ENCODE measurements at places on chromosomes 13 and 19.
A peak's percentile ranks its signal among the peaks of the same experiment; 100 is the strongest.

- no peak for DNase-seq
Observed at GRCh38 chr13:31149604-31150003, 12.1 kb downstream of the HSPH1 start.

GRCh38 chr19:14138576-14139265, 2.3 kb upstream of the ASF1B start:
- no peak for DNase-seq

- DNase-seq, result peak; percentile 22
Observed at GRCh38 chr19:343941-344624, 513 bp downstream of the MIER2 start.

- no peak for DNase-seq
Observed at GRCh38 chr19:16825312-16826052, 3.7 kb upstream of the SIN3B start.

DNA sequence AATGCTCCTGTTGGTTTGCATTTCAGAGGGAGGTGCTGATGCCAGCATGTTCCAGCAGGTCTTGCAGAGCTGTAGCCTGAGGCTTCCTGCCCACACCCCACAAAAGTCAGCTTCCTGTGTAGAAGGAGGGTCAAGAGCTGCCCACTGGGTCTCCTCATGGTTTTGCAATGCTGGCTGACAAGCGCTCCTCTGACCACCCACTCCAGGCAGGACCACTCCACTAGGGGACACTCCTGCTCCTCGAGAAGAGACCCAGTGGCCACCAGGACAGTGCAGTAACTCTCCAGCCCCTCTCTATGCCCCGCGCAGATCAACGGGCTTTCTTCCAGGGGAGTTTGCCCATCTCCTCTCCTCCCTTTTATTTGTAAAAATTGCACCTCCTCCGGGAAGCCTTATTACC, 72.9 kb upstream of the UQCRFS1 start:
- DNase-seq, result no peak

GRCh38 chr13:99419591-99420243, 81.6 kb upstream of the TM9SF2 start:
- no peak for DNase-seq

DNA sequence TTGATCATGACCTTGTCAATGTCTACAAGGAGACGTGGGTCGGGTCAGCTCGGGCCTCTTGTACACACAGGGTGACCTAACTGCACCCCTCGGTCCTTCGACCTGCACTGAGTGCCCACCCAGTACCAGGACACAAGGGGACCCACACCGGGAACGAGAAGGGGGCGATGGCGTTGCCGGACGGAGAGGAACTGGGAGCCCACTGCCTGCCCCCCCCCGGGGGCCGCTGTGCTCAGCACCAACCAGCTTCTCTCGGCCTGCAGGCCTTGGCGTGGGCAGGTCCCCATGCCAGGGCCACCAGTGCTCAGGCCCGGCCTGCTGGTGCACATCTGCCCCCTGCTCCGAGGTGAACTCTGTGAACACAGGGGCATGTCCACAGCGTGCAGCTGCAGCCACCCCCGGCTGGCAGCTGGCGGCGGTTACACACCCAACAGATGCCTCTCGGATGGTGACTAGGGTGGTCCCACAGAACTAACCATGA, 14.1 kb downstream of the CFD start:
- no peak for DNase-seq

GRCh38 chr13:76917095-76917494, 30.9 kb upstream of the KCTD12 start:
- no peak for DNase-seq

DNA sequence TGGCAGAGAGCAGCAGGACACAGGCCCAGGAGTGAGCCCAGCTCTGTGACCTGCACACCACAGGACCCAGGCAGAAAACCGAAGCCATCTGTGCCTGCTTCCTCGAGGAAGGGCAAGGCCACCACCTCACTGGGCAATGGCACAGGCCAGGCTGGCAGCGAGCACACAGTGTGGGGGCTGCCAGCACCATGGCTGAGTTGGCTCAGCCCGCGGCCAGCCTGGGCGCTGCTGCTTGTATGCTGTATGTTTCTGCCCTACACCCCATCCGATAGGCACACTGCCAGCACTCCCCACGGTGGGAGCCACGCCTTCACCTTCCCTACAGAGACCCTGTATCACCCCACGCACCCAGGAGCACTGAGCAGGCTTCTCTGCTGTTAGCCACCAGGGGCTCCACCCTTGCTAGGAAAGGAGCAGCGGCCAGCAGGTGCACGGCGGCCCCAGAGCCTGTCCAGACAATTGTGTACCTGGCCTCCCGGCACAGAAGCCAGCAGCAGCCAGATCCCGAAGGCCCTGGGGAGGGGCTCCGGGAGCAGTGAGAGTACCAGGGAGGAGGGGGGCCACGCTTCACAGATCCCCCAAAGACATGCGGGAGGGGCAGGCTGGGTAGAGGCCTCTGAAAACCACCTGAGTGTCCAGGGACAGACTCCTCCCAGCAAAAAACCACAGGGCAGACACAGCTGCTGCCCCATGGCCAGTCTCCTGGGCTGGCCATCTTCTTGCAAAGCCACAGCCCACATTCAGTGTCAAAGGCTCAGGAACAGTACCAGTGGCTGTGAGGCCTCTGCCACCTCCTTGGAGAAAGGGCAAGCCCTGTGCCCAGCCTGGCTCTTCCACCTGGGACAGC, 56.1 kb downstream of the MLLT1 start:
- DNase-seq, result no peak

GRCh38 chr13:49669735-49670309, 21.5 kb downstream of the EBPL start:
- no peak for DNase-seq

- DNase-seq, result peak; percentile 78
Observed at GRCh38 chr19:48398375-48399235, 5.1 kb downstream of the GRIN2D start.

DNA sequence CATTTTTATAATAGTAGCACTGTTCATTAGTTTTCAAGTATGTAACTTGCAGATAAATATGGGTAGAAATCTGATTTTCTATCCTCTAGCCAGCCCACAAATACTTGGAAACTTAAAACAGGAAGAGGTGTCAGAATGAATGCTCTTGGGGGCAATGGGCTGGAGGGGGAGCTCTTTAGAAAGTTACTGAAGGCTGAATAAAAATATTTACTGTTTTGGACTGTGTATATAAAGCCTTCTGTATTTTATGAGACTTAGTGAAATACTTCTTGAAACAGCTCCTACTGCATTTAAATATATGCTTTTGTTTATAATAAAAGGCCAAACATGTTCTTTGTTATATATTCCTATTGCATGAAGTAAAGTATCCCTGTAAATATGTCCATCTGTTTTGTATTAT, 138.8 kb downstream of the RGCC start:
- no peak for DNase-seq

- DNase-seq, result no peak
Observed at GRCh38 chr13:25762281-25762680, 289.5 kb downstream of the SHISA2 start.

- DNase-seq, result no peak
Observed at GRCh38 chr13:27481766-27482165, 31.4 kb upstream of the MTIF3 start.

GRCh38 chr19:2798733-2799132, 13.4 kb downstream of the THOP1 start:
- DNase-seq, result no peak

DNA sequence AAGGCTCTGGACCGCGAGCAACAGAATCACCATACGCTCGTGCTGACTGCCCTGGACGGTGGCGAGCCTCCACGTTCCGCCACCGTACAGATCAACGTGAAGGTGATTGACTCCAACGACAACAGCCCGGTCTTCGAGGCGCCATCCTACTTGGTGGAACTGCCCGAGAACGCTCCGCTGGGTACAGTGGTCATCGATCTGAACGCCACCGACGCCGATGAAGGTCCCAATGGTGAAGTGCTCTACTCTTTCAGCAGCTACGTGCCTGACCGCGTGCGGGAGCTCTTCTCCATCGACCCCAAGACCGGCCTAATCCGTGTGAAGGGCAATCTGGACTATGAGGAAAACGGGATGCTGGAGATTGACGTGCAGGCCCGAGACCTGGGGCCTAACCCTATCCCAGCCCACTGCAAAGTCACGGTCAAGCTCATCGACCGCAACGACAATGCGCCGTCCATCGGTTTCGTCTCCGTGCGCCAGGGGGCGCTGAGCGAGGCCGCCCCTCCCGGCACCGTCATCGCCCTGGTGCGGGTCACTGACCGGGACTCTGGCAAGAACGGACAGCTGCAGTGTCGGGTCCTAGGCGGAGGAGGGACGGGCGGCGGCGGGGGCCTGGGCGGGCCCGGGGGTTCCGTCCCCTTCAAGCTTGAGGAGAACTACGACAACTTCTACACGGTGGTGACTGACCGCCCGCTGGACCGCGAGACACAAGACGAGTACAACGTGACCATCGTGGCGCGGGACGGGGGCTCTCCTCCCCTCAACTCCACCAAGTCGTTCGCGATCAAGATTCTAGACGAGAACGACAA, 1.8 kb downstream of the PCDH17 start:
- DNase-seq, result no peak

DNA sequence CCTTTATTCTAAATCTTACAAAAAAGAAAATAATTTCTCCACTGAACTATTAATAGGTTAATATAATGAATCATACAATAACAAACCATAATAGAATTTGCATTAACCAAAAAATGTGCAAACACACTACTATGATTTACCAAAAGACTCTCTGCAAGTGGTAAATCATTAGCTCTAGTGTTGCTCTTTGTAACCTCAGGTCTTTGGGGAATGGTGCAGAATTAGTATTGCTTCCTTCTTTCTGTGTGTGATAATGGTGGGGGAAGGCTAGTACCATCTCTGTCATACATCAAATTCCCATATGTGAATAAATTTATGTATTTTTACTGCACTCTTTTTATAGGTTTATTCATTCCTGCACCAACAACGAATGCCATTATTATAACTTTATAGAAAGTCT, 105.1 kb downstream of the COG6 start:
- DNase-seq, result no peak

DNA sequence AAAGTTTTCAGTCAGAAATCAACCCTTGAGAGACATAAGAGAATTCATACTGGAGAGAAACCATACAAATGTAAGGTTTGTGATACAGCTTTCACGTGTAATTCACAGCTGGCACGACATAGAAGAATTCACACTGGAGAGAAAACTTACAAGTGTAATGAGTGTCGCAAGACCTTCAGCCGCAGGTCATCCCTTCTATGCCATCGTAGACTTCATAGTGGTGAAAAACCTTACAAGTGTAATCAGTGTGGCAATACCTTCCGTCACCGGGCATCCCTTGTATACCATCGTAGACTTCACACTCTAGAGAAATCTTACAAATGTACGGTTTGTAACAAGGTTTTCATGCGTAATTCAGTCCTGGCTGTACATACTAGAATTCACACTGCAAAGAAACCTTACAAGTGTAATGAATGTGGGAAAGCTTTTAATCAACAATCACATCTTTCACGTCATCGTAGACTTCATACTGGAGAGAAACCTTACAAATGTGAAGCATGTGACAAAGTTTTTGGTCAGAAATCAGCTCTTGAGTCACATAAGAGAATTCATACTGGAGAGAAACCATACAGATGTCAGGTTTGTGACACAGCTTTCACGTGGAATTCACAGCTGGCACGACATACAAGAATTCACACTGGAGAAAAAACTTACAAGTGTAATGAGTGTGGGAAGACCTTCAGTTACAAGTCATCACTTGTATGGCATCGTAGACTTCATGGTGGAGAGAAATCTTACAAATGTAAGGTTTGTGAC, 15.7 kb upstream of the ZNF701 start:
- no peak for DNase-seq

GRCh38 chr19:30093966-30094755, 152.1 kb downstream of the URI1 start:
- no peak for DNase-seq

DNA sequence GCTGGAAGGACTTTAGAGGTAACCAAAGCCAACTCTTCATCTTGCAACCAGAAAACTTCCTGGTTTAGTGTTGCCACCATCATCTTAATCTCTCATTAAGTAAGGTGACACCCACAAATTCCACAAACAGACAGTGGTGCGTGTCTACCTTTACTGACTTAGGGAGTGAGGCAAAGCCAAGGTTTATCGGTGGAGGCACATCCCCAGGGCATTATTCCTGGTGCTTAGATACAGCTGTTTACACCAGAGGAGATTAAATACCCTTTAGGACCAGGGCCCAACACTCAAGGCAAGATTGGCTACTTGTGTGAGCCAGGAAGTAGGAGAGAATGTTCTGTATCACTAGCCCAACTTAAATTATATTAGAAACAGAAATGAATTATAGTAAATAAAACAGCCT, 9.5 kb downstream of the STOML3 start:
- no peak for DNase-seq

GRCh38 chr13:40002016-40002415, 346.6 kb downstream of the COG6 start:
- DNase-seq, result no peak

DNA sequence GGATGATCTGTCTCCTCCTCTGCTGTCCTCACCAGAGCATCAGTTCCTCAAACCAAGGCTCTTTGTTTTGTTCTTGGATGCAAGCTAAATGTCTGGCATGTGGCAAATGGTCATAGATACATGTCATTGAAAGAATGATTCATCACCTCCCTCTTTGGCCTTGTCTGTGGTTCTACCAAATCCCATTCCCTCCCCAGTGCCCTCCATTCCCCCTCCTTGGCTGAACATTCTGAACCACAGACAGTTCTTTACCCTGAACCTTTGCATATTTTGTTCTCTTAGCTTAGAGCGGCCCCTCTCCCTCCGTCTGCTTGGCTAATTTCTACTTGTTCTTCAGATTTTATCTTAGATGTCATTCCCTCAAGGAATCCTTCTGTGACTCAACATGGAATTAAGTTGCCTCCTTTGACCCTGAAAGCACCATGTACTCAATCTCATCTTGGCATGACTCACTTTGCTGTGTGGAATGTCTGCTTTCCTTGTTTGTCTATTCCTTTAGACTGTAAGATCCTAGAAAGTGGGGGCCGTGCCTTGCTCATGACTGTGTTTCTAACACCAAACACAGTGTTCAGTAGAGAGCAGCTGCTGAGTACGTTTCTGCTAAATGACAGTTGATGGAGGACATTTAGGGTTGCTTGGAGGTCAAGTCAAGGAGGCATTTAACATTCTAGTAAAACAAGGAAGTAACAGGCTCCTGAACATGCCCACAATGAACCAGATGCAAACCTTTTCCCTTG, 8.1 kb downstream of the ALOX5AP start:
- DNase-seq, result no peak

GRCh38 chr19:11089254-11090013, at the start of gene LDLR:
LDLR (plus strand) TSS chr19:11089463; CDS start chr19:11089549, 86 bp downstream.
- peak; percentile 39 for DNase-seq

DNA sequence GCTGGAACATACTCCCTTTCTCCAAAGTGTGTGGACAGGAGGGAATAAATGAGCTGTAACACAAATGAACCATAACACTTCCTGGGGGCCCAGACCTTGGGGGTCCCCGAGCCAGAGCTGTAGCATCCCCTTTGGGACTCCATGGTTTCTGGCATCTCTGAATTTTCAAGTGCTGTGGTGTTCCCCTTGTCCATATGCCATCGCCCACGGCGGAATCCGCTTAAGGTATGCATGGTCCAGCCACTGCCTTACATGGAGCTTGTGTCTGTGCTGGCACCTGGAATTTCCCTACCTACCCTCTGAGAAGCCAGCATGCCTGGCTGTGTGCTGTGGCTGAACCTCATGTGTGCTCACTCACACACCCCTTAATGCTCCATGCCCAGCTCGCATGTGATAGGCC, 943.6 kb downstream of the SLITRK1 start:
- DNase-seq, result no peak

Data from stimulated activated CD8-positive, alpha-beta memory T cell treated with anti-CD3 and anti-CD28 coated beads, Interleukin-15, amount 100 ng/mL, for 24 hours (primary cell).